ENCODE measurements at places on chromosomes 12 and 14.

DNA sequence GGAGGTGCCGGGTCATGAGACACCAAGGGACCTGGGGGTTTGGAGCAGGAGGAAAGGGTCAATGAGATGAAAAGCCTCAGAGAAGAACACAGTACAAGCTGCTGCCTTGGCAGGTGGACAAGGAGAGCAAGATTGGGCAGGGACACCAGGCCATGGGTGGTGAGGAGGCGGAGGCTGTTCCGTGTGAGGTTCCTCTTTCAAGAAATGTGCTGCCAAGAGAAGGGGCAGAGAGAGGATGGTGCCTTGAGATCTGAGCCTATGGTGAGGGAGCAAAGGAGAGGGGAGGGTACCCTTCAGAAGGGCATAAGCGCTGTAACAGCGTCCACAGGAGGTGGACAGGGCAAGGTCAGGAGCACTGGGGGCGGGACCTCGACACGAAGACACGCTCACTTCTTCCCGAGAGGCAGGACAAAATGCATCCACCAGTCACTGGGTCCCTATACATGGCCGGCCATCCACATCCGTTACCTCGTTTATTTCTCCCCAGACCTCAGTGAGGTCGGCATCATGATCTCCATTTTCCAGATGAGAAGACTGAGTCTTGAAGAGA is 100.2 kb downstream of the B4GALNT3 start:
- DNase-seq = no peak

DNA sequence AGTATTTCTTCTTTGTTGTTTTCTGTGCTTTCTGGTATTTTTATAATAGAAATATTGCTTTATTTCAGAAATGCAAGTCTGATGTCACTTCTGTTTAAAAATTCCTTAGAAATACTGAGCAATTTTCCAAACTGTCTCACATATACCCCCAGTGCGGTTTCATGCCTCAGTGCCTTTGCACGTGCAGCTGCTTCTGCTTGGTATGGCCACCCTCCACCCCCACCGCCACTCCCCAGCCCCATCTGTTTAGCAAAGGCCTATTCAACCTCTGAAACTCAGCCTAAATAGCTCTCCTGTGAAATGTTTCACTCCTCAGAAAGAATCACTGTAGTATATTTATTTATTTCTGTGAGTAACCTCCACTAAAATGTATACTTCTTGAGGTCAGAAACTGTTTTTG is 52.3 kb downstream of the PPM1H start:
- DNase-seq = no peak

DNA sequence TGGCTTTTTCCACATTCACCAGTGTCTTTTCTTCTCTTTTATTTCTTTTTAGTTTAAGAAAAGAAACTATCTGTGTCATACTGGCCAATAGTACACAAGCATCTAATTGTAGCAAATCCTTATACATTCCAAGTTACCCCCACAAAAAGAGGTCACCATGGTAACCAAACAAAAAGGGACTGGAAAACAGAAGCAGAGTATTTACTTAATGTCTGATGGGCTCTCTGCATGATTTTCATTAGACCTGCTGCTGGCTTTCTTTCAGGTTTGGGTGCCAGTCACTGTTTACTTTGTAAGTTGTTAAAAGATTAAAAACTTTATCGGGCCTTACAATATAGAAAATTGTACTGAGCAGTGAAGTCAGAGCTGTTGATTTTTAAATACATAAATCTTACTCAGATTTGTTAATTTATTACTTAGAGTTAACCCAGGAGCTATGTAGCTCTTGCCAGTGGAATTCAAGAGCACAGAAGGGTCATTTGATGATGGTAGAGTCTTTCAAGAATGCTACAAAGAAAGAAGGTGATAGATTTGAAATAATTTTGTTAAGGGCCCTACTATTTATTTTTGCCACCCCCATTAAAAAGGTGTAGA is 123.9 kb downstream of the BRMS1L start:
- no peak for DNase-seq

DNA sequence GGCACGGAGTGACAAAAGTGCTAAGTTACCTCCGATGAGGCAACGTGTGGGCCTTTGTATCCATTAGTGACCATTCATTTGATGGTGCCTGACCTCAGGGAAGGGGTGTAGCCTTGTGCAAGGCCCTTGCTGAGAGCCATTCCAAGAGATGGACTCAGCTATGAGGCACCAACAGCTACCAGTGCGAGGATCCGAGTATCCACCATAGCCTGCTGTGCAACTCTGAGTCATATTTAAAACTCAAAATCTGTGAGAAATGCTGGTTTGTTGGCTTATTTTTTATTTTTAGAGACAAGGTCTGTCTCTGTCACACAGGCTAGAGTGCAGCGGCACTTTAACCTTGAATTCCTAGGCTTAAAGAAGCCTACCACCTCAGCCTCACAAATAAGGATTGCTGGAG is 25.1 kb upstream of the WNK1 start:
- no peak for DNase-seq

- no peak for DNase-seq
Measured at GRCh38 chr14:68955164-68955850, 23.8 kb downstream of the ACTN1 start.

DNA sequence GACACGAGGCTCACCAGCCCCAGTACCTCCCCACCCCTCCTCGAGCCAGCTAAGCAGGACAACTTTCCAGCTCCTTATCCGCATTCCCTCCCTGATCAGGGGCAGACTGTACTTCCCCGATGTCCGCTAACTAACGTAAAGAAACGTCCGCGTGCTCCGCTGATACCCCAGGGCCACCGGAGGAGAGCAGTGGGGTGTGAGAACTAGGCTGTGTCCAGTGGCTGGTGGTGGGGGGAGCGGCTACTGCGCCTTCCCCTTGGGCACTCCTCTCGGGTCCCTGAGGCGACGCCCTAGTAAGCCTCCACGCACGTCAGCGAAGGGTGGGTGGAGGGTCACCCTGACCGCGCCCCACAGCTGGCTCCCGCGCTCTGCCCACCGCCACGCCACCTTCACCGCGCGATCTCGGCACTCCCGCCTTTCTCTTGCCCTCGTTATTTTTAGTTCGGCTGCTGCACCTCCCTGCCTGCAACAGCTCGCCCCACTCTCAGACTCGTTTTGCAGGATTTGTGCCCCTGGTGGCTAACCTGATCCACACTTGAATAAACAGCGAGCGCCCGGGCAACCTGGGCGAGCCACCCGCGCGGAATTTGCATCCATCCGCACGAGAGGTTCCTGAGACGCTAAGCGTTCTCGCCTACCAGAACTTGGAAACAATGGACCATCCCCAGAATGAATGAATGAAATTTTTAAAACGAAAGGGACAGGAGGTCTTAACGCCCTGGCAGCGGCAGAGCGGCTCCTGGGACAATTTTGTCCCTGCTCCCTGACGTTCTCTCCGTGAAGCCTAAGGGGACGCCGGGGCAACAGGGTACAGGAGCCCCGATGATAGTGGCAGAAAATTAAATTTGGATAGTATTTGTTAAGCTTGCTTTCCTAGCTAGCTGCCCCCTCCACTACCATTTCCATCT is 6.9 kb upstream of the BMP4 start:
- DNase-seq = peak; percentile 72

GRCh38 chr12:61998791-61999190 is 261.4 kb upstream of the USP15 start:
- no peak for DNase-seq

- DNase-seq = no peak
Measured at GRCh38 chr12:21568115-21568514, 36.5 kb downstream of the GYS2 start.

DNA sequence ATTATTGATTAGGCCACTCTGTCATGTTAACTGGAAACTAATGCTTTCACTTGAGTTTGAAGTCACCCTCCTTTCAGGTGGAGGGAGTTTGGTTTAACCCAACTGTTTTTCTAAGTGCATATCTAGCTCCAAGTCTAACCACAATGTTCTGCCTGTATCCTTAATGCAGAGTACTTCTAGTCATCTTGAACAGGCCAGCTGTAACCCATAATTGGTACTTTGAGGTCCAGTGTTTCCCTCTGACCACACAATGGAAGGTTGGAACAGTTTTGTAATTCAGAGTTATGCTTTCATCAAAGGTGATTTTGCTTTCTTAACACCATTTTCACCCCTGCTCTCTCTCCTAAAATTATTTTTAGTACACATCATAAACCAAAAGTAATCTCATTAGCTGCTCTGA is 237.2 kb upstream of the DCN start:
- no peak for DNase-seq

DNA sequence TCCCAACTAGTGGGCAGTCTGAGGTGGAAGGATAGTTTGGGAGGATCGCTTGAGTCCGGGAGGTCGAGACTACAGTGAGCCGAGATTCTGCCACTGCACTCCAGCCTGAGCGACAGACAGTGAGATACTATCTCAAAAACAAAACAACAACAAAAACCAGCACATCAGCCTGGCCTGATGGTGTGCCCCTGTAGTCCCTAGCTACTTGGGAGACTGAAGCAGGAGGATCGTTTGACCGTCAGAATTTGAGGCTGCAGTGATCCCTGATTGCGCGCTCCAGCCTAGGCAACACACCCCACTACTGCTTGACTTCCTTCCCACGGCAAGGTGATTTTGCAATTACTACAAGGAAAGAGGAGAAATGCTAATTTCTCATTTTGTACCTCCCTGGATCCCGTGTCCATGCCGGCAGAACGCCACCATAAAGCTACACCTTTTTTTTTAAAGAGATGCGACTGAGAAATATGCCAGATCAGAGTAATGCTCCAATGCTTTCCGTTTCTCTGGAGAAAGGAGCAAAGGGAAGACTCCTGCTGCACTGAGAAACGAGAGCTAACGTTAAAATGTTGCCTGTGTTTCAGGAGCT is 672 bp upstream of the SCFD1 start:
- no peak for DNase-seq

GRCh38 chr14:104676694-104677511 is 12.5 kb upstream of the INF2 start:
- peak; percentile 63 for DNase-seq

DNA sequence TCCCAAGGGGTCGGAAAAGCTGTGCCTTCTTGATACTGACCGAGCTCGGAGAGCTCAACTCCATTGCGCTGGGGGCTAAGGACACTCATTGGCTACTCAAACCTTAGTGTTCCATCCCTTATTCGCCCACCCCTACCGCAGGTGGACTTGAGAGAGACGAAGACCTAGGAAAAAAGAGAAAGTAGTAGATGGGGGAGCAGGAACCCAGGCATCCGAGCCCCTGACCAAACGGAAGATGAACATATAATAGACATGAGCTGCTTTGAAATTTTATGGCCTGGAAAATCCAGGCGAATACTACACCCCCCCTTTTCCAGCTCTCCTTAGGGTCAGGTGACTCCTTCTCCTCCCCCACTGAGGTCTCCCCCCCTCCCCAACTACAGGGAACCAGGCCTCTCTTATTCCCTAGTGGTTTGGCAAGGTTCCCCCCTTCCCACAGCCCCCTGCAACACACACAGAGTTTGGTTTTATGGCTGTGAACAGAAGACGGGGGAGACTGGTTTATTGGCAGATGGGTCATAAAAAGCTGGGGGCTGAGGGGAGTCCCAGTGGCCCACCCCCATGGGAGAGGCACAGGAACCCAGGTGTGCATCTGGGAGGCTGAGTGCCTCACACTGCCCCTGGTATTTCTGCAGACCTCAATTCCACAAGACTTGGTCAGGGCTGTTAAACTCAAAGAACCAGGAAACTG is 1.6 kb downstream of the GDF11 start:
- no peak for DNase-seq

DNA sequence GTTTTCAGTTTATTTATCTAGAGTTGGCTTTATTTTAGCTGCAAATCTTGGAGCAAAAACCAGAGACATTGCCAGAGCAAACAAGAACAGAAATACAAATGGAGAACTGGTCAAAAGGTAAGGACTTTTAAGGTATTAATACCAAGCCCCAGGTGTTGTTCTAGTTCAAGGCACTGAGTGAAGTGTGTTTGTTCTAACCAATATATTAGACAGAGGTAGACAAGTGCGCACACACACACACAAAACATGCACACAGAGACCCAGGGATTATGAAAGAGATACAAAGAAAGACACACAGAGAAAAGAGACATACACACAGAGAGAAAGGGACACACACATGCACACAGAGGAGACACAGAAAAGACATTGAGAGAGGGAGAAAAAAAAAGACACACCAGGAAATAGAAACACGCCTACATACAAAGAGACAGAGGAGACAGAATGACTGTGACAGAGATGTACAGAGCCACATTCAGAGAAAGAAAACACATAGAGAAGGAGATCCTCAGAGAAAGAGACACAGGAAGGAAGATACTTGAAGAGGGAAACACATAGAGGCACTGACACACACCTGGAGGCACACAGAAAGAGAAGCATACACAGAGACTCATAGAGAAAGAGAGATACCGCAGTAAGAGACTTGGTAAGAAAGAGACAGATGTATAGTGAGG is 50.2 kb downstream of the MIPOL1 start:
- DNase-seq = no peak

DNA sequence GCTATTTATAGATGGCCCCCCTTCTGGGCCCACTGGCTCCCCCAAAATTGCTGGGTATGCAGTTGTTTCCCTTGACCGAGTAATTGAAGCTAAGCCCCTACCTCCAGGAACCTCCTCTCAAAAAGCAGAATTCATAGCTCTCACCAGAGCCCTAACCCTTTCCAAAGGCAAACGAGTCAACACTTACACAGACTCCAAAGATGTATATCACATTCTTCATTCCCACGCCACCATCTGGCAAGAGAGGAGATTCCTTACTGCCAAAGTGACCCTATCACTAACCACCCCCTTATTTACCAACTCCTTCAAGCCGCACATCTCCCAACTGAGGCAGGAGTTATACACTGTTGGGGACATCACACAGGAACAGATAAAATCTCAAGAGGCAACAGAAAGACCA is 66.8 kb downstream of the MOK start:
- no peak for DNase-seq

- peak; percentile 38 for DNase-seq
Measured at GRCh38 chr12:122356192-122356635, 66.3 kb downstream of the CLIP1 start.

DNA sequence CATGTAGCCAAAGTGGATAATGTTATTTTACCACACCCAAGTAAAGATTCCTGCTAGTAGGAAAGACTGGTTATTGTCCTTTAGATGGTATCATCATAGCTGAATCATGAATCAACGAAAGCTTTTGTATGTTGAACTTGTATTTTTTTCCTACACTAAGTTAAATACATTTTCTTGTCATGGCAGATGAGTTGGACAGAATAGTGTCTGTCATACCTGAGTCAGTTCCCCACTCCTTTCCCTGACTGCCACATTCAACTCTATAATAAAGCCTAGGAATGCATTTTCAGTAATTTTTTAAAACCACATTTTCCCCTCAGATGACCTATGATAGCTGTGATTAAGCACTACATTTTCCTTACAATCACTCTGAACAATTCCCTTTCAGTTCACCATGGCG is 9.3 kb upstream of the PTHLH start:
- no peak for DNase-seq

DNA sequence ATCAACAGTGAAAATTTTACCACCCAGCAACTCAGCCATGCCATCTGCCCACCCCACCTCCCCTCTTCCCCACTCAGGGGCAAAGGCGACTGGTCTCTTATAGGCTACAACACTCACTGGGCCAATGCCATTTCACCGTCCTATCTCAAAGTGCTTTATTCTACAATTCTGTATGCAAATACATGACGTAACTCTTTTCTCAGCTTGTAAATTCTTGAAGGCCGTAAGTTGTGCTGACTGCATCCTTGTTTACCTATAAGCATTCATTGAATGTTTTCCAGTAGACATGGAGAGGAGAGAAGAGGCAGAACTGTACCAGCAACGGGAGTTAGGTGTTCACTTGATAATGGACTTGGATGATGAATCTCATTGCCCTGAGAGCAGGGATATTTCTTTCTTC is 15.6 kb downstream of the BCL2L14 start:
- DNase-seq = no peak

GRCh38 chr12:70520847-70521246 is 116.4 kb downstream of the PTPRB start:
- no peak for DNase-seq

GRCh38 chr12:75781532-75782046 is 250.0 kb downstream of the PHLDA1 start:
- no peak for DNase-seq
